Fibroblast of skin of scalp (primary cell): ENCODE measurements at places on chromosomes 3 and 15.

- no peak for DNase-seq
Observed at GRCh38 chr3:60514866-60515265, 736.4 kb downstream of the FHIT start.

DNA sequence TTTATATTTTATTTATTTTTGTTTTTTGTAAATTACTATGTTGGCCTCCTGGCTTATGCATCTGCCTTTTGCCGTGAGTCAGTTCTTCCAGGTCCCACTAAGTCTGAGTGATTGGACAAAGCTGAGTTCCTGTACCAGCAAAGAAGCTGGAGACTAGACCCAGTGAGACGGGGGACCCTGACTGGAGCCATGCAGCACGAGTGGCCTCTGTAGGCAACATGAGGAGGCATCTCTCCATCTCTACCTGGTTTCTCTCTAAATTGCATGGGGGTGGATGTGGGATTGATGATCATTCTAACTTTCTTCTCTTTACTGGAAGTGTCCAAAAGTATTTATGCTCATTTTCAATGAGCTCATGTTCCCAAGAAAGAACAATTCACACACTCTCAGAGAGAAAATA lies 155.3 kb upstream of the MRPL3 start:
- no peak for DNase-seq

DNA sequence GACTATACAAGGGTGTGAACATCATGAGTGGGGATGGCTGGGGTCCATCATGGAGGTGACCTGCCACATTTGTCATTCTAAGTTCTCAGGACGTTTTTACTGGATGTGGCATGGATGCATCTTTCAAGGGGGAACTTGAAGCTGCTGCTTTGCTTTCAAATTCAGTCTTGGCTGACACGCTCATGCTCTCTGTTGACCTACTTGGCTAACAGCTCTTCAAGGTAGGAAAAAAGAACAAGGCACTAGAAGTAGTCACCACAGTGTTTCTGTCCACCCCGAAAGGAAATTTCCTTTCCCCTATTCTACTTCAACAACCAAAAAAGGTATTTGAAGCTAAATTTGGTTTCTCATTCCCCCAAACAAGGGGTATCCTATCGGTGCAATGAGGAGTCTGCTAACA lies 15.0 kb downstream of the STIMATE start:
- no peak for DNase-seq

GRCh38 chr3:2655229-2655701 lies 454.9 kb downstream of the IL5RA start:
- DNase-seq = peak; percentile 15

- DNase-seq = no peak
Observed at GRCh38 chr3:106969596-106969995, 407.6 kb upstream of the CCDC54 start.

DNA sequence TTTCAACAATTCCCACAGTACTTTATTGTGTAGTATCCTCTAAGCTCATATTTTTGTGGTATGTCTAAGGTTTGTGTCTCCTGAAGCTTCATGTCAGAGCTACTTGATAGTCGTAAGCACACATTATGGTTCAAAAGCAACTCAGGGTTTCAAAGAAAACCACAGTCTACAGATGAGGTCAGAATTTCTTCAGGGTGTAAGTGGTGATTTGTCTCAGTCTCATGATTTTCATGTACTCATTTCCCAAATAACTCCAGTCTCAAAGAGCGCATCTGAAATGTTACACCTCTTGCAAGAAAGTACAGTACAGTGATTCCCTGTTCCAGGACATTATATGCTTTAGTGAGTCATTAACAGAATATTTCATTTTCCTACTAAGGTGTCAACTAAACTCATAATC lies 47.5 kb upstream of the SSR3 start:
- no peak for DNase-seq

GRCh38 chr3:156431334-156432124 lies 123.4 kb downstream of the SSR3 start:
- no peak for DNase-seq

- DNase-seq = no peak
Observed at GRCh38 chr3:155491696-155492095, 198.2 kb upstream of the STRIT1 start.

DNA sequence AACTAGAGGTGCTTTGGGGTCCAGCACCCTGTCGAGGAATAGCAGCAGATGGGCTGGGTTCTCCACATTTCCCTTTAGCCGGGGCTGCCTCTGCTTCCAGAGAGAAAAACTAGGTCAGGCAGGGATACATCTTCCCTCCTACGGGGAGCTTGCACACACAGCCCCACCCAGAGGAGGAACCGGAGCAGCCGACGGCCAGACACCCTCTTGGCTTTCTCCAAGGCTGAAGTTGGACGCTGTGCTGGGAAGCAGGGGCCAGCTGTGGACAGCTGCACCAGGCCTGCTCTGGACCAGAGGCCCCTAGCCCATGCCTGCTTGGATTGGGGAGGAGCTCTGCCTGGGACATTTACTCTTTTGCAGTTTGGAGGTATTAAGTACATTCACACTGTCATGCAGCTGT lies 44.7 kb upstream of the NR2C2 start:
- no peak for DNase-seq

DNA sequence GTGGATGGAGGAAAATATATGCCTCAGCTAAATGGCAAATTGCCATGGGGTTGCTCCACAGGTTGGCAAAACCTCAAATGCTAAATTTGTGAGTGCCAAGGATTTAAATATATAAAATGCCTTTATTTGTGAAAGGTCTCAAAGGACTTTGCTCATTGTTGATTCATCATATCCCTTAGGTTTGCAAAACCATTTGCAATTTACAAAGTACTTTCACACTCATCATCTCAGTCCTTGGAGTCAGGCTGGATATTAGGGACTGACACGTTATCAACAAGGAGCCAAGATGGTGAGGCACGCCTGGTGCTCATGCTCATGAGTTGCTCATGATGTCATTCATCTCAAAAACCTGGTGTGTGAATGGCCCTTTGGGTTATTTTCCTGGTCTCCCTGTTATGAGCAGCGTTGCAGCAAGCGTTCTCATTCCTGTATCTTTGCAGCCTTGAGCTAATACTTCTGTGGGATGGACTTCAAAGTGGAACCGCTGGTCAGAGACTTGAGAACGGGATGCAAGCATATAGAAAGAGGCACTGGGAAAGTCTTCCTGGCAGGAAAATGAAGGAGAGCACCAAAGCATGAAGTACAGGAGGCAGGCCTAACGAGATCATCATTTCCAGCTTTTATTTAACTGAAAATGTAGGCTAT lies 66.0 kb downstream of the MYO1E start:
- peak; percentile 89 for DNase-seq

DNA sequence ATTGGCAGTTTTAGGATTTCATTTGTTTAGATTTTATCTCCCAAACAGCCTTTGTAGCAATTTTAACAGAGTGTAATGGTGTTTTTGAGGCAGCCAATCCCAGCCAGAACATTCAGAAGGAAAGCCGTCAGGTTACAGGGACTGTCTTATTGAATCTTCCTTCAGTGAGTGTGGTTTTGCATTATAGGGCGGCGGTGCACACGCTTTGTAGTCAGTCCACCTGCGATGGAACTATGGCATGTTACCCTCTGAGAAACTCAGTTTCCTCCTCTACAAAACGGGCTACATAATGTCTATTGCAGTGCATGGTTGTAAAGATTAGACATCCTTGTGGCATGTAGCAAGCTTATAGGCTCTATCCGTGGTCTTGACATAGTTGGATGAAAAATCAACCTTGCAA lies 1.0 kb downstream of the LRRC28 start:
- DNase-seq = no peak

GRCh38 chr3:181623924-181624694 lies 87.6 kb upstream of the SOX2 start:
- DNase-seq = peak; percentile 38

DNA sequence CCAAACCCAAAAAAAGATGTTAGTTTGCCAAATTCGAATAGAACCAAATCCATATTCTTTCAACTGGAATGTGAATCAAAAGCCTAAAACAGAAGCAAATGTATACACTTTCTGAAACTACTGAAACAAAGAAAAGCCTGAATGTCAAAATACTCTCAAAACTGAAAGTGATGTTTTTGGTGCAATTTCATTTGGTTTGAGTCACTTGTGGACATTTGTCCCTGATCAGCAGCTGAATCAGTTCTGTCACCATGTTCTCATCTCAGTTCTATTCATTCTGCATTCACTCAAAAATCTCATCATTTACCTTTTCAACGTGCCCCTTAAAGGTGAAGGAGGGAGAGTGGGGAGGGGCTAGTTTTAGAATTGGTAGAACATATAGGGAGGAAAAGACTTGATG lies 266.8 kb downstream of the ABHD5 start:
- no peak for DNase-seq
